A549 treated with DMSO at 1 μM for 4 hours (cell line): ENCODE measurements at places on chromosomes 12 and 14. TPM values are rescaled to one million over a fixed set of nuclear protein-coding genes. Genes with fewer than 3 reads are reported as not detected.

Gene NGB
- 0.08 TPM in 1 of 5 replicates, not detected in the others for total RNA-seq

Gene LUM
- 0.13 to 0.46 TPM (median 0.19 TPM) in 5 replicates for total RNA-seq

Gene SYT10
- total RNA-seq, result not detected in 5 replicates

Gene ZNF384
- total RNA-seq, result 55.6 to 67.7 TPM (median 63.0 TPM) in 5 replicates

Gene NKX2-1
- total RNA-seq, result 0.04 to 0.07 TPM in 2 of 5 replicates, not detected in the others

Gene DBX2
- not detected in 5 replicates for total RNA-seq

Gene CEP170B
- 19.3 to 26.4 TPM (median 23.0 TPM) in 5 replicates for total RNA-seq

Gene LMO3
- not detected in 5 replicates for total RNA-seq

Gene EFS
- not detected in 5 replicates for total RNA-seq

Gene EML5
- total RNA-seq, result 0.76 to 1.1 TPM (median 0.84 TPM) in 5 replicates

Gene PTCSC3
- not detected in 5 replicates for total RNA-seq

Gene CMKLR1
- not detected in 5 replicates for total RNA-seq

Gene MMP14
- 0.52 to 1.3 TPM (median 0.75 TPM) in 5 replicates for total RNA-seq

Gene ANAPC7
- 52.1 to 59.3 TPM (median 58.1 TPM) in 5 replicates for total RNA-seq

Gene OVCH1
- not detected in 5 replicates for total RNA-seq

Gene NTF3
- not detected in 5 replicates for total RNA-seq

Gene VWF
- 0.14 to 0.46 TPM (median 0.26 TPM) in 5 replicates for total RNA-seq

Gene SLC25A47
- total RNA-seq, result not detected in 5 replicates
